ENCODE measurements at places on chromosomes 7 and 10. TPM values are rescaled to one million over a fixed set of nuclear protein-coding genes. Genes with fewer than 3 reads are reported as not detected.

Gene TEX47
- total RNA-seq, result not detected

Gene NKX1-2
- total RNA-seq, result not detected

Gene FEZF1
- not detected for total RNA-seq

Gene SEMA3C
- 191 TPM for total RNA-seq

Gene SFRP5
- not detected for total RNA-seq

Gene TMEM225B
- 0.73 TPM for total RNA-seq

Gene NPSR1
- not detected for total RNA-seq

Gene MMP21
- not detected for total RNA-seq

Gene CYP3A7
- not detected for total RNA-seq

Gene BMPER
- 10.2 TPM for total RNA-seq

Gene ICA1
- 0.39 TPM for total RNA-seq

Gene CELF2
- 23.1 TPM for total RNA-seq

Gene OR2AE1
- not detected for total RNA-seq

Gene FOXI2
- not detected for total RNA-seq

Gene PRLHR
- total RNA-seq, result not detected

Gene PTPRZ1
- not detected for total RNA-seq

Gene ADCY1
- 1.1 TPM for total RNA-seq

Gene ODAD2
- total RNA-seq, result 0.20 TPM

Gene REPIN1
- total RNA-seq, result 43.4 TPM

Gene AZGP1
- not detected for total RNA-seq

Gene DHTKD1
- total RNA-seq, result 18.0 TPM

Gene MTURN
- total RNA-seq, result 23.1 TPM

Gene ASB13
- 10.8 TPM for total RNA-seq

Gene GFRA1
- total RNA-seq, result 1.1 TPM

Gene KEL
- total RNA-seq, result not detected

Gene FKBP9
- total RNA-seq, result 159 TPM

Gene GRM8
- total RNA-seq, result not detected

Gene OR6B1
- not detected for total RNA-seq

Gene TIMM23
- total RNA-seq, result 56.7 TPM

Gene GPR146
- total RNA-seq, result 0.78 TPM

Gene SLC26A4
- 0.39 TPM for total RNA-seq

Gene GNAI1
- total RNA-seq, result 15.8 TPM

Gene SPDYE9
- not detected for total RNA-seq

Gene R3HCC1L
- total RNA-seq, result 11.7 TPM

Gene HECW1
- 3.9 TPM for total RNA-seq

Gene ARHGEF5
- total RNA-seq, result 2.0 TPM
